ENCODE measurements at places on chromosomes 6 and 20.

DNA sequence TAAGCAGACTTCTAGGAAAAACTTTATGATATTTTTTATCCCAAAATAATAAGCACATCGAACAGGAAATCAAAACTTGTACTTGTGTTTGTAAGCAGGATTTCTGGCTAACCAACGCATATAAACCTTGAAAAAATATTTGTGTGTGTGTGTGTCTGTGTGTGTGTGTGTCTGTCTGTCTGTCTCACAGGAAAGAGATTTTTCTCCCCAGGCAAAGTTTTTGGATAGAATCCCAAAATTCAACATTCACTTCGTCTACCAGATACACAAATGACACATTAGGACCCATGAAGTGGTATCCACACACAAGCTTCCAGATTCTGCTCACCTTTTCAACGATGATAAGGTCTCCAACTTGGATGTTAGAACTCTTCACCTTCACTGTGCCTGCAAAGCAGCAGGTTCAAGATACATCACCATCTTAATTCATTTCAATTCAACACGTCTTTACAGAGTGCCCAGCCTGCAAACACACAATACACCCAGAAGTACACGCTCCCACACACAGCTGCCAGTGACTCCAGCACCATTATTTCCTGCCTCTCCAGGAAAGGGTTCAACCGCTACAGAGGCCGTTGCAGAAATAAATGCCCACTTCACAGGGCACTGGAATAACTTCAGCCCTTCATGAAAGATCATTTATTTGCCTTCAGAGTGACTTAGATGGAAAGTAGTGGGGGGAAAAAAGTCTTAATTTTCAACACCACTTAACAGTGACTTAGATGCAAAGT is 70.9 kb downstream of the ATP9A start:
- DNase-seq: no peak

DNA sequence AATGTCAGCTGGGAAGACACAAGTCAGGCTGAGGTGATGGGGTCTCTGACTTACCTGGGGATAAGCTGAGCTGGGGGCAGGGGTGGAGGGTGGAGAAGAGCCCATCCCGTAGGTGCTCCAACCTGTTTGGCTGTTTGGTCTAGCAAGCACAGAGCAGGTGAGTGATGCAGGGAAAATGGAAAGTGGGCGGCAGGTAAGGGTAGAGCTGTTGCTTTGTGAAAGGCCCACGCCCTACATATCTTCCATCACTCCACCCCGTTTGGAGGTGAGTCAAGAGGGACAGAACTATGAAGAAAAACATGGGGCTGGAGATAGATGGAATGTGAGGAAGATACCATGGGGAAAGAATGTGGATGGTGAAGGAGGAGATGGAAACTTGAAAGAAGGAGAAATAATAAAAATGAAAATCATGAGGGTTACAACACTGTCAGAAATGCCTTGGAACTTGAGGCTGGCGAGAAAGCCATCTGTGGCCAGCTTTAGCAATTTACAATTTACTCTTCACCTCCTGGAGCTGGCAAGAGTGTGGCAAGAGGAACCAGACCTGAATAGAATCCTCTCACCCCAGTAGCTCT is 1.3 kb downstream of the LY6G6C start:
- no peak for DNase-seq

GRCh38 chr6:50819904-50820868 is 1.5 kb downstream of the TFAP2B start:
- DNase-seq: no peak

DNA sequence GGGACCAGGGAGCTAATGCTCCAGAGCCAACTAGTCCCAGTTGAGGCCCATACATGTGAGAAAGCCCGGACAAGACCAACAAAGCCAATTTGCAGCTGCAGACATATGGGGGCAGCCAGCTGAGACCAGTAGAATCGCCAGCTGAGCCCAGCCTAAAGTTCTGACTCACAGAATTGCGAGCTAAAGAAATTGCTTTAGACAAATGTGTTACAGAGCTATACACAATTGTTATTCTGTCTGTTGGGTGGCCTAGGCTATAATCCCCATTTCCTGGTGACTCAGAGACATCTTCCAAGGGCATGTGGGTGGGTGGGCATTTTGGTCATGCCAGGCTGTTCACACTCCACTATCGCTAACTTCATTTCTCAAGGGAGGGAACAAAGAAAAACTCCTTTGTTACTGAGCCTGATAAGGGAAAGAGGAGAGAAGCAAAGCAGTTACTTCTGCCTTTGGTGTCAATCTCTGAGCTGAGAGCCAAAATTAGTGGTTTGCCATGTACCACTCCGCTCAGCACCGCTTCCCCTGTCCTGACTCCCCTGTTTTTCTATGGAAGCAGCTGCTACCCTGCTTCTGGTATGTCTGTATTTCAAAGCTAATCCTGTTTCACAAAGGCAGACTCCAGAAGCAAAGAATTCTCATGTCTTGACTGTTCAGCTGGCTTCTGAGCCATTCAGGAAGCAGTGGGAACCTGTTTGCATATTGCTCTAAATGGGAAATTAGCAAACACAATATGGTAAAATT is 26.1 kb downstream of the SCP2D1 start:
- no peak for DNase-seq

DNA sequence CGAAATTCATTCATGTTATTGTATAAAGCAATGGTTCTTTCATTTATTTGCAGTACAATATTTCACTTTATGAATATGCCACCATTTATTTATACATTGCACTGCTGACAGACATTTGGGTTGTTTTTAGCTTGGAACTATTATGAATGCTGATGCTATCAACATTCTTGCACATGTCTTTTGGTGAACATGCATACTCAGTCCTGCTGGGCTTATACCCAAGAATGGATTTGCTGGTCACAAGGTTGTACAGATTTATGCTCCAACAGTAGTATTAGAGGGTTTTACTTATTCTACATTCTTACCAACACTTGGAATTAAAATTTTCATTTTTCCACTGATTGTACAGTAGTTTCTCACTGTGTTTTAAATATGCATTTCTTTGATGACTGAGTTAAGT is 126.2 kb downstream of the PTPRK start:
- DNase-seq: no peak

DNA sequence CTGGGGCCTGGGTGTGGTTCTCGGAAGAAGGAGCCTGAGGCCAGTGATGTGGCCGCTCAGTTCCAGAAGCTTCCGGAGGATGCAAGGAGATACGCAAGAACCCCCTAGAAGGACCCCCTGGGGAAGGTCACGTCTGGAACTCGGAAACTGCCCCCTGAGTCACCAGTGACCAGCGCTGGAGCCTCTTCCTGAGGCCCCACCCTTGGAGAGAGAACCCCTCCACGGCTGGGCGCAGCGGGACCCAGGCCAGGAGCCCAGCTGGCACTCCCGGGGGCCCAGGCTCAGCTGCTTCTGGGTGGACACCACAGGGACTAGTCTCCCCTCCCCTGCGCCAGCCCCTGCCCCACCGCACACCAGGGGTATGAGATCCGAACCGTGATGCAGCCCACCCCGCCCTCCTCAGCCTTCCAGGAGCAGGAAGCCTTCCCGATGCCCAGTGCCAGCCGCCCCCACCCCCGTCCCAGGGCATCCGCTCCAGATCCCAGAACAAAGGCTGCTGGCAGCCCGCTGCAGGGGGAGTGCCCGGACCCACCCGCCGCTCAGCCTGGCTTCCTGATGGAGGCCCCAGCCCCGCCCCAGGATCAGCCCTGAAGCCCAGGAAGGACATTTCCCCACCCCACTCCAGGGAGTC is 7.5 kb downstream of the LAMA5 start:
- DNase-seq: no peak

GRCh38 chr6:169188475-169188874 is 65.2 kb downstream of the THBS2 start:
- DNase-seq: no peak

- no peak for DNase-seq
Measured at GRCh38 chr20:24965065-24965919, 16.2 kb downstream of the CST7 start.

- no peak for DNase-seq
Measured at GRCh38 chr20:37566590-37567330, 39.1 kb upstream of the BLCAP start.

DNA sequence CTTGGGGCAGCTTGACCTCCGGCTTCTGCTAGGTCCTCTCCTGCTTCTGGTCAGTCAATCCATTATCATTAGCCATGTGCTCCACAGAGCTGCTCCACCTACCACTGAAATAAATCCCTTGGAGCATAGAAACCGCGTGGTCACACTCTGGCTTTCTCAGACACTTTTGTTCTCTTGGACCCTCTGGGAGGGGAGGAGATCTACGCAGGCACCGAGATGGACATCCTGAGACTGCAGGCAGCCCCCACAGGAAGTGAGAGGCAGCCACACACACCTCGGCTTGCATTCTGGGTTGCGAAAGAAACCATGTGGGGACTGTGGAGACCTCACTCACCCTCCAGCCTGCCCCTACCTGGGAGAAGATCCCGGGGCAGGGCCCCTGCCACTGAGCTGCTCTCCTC is 79.5 kb downstream of the FYN start:
- no peak for DNase-seq

DNA sequence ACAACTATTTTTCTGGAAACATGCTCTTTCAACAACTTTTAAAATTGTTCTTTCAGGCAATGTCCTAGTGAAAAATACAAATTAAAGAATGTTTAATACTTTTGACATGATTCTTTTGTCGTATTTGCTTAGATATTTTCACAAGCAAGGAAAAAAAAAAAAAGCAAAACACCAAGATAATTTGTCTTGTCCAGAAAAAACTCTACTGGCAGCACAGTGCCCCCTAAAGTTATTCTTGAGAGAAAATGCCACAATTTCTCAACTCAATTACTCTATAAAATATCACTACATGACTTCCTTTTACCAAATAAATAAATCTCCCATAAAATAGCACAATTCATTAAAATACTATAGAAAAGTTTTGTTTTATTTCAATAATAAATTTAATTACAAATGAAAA is 652.5 kb upstream of the EPHA7 start:
- DNase-seq: no peak

DNA sequence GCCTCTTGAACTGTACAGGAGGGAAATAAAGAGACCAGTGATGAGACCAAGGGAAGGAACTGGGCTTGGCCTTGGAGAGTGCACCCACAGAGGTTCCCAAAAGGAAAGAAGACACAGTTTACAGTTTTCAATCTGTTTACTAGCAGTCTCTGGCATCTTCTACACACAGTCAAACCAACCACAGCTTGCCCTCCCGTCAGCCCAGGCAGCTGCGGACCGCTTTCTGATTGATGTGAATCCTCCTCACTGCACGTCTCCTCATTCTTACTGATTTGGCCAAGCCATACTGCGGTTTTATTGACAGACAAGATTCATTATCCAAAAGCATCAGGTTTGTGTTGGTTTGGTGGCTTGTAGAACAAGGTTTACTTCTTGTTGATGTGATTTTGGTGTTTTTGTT is 104.5 kb upstream of the ASF1A start:
- DNase-seq: no peak

- DNase-seq: no peak
Measured at GRCh38 chr6:55594442-55594841, 15.4 kb upstream of the HMGCLL1 start.

- no peak for DNase-seq
Measured at GRCh38 chr6:114650891-114651290, 308.1 kb upstream of the HS3ST5 start.

DNA sequence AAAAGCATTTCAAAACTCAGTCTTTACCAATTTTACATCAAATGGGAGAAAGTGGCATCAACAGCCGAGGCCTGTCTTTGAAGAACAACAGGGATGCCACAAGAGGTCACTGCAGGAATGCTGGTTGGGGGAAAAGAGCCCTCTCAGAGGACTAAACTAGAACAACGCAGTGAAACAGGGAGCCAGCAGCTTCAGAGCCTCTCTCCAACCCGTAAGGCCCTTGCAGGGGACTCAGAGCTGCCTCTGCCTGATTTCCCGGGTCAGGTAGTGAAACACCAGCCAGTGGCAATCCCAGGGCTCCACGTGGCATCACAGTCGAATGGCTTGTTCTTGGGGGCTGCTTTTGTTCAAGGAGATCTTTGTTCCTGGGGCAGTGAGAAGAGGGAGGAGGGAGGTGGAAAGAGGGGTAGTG is 55.0 kb upstream of the KCNK16 start:
- DNase-seq: no peak

- DNase-seq: no peak
Measured at GRCh38 chr6:21455071-21455470, 138.5 kb upstream of the SOX4 start.

DNA sequence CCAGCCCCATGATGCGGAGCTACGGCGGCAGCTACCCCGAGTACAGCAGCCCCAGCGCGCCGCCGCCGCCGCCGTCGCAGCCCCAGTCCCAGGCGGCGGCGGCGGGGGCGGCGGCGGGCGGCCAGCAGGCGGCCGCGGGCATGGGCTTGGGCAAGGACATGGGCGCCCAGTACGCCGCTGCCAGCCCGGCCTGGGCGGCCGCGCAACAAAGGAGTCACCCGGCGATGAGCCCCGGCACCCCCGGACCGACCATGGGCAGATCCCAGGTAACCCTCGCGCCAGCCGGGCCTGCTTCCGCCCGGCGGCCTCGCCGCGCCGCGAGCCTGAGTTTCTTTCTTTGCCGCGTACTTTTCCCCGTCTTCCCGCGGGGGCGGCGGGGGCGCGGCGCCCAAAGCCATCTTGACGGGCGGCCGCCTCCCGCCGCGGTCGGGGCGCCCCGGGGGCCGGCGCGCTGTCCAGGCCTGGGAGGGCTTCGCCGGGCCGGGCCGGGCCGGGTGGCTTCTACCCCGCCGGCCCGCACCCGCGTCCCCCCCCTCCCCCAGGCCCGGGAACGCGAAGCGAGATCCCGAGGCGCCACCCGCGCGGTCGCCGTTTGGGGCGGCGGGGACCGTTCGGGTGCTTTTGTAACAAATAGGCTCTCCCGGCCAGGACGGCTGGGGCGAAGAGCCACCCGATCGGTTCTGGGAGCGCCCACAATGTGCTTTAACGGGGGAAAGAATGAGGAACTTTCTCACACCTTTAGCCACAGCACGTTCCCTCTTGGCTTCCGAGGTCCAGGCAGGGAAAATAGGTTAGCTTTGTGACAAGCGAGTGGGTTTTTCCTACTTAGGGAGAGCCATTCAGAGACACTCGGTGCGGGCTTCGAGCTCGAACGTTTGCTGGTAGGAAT is 2.3 kb downstream of the ARID1B start:
- no peak for DNase-seq

- no peak for DNase-seq
Measured at GRCh38 chr6:15502446-15503345, 160.1 kb downstream of the DTNBP1 start.

DNA sequence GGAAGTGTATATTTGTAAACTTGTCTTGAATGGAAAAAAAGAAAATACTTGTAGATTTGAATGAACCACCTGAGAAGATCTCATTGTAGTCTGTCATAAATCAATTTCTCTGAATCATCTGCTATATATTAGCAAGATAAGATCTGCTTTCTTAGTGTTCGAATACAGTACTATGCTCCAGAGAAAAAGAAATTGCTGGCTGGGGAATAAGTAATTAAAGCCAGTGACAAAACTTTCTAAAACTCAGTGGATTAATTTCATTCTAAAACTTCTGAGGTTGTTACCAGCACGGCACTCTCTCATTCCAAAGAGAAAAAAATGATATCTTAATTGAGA is 22.4 kb upstream of the MROH8 start:
- no peak for DNase-seq

- DNase-seq: no peak
Measured at GRCh38 chr6:124823240-124824111, 138.8 kb upstream of the RNF217 start.

GRCh38 chr6:45587229-45588060 is 209.7 kb upstream of the SUPT3H start:
- no peak for DNase-seq

GRCh38 chr20:57433657-57434389 is 42.6 kb downstream of the RBM38 start:
- DNase-seq: no peak

- DNase-seq: no peak
Measured at GRCh38 chr6:139361211-139361610, 13.2 kb downstream of the CITED2 start.

- no peak for DNase-seq
Measured at GRCh38 chr6:143900358-143900757, 36.1 kb downstream of the ZC2HC1B start.

Data from cortex of kidney (tissue), 1 donor.